A549 treated with Hydrocortisone at 1 μM for 4 hours (cell line): ENCODE measurements at places on chromosomes 1 and 21. TPM values are rescaled to one million over a fixed set of nuclear protein-coding genes. Genes with fewer than 3 reads are reported as not detected.

The CLCA1 gene
- total RNA-seq, result 0.03 TPM in 1 of 5 replicates, not detected in the others

The FAM110D gene
- 0.06 TPM in 4 of 5 replicates, not detected in the other for total RNA-seq

The CGN gene
- total RNA-seq, result 2.0 to 2.4 TPM (median 2.3 TPM) in 5 replicates

The NCF2 gene
- total RNA-seq, result 0.68 to 3.3 TPM (median 1.3 TPM) in 5 replicates

The ANKRD35 gene
- 0.03 to 0.08 TPM (median 0.05 TPM) in 5 replicates for total RNA-seq

The PLA2G2A gene
- total RNA-seq, result not detected in 5 replicates

The PTGS2 gene
- total RNA-seq, result 4.2 to 7.5 TPM (median 5.8 TPM) in 5 replicates

The SPRR2F gene
- not detected in 5 replicates for total RNA-seq

The CELA2A gene
- not detected in 5 replicates for total RNA-seq

The SLC1A7 gene
- 0.05 TPM in 2 of 5 replicates, not detected in the others for total RNA-seq

The CYP4B1 gene
- total RNA-seq, result 0.09 to 0.10 TPM (median 0.10 TPM) in 3 of 5 replicates, not detected in the others

The GUCA2A gene
- 0.29 TPM in 1 of 5 replicates, not detected in the others for total RNA-seq
